Left renal cortex interstitium (tissue), 4 donors: ENCODE measurements at places on chromosomes 16 and 17.

GRCh38 chr16:53827741-53828140 lies 123.8 kb downstream of the FTO start:
- no peak for DNase-seq

DNA sequence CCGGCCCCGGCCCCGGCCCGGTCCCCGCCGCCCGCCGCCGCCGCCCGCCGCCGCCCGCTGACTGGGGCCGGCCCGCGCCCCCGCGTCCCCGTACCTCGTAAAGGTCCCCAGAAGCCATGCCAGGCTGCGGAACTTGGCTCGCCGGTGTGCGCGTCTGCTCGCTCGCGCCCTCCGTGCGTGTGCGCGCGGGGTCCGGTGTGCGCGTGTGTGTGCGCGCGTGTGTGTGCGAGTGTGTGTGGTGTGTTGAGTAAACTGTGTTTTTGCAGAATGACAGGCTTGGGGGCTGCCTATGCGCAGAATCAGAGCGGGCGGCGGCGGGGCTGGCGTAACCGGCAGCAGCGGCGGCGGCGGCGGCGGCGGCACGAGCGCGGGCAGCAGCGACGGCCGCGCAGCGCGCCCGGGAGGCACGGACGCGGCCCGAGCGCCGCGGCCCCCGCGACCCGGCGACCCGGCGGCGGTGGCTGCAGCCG lies 307 bp downstream of the CDYL2 start:
- peak; percentile 38 for DNase-seq

DNA sequence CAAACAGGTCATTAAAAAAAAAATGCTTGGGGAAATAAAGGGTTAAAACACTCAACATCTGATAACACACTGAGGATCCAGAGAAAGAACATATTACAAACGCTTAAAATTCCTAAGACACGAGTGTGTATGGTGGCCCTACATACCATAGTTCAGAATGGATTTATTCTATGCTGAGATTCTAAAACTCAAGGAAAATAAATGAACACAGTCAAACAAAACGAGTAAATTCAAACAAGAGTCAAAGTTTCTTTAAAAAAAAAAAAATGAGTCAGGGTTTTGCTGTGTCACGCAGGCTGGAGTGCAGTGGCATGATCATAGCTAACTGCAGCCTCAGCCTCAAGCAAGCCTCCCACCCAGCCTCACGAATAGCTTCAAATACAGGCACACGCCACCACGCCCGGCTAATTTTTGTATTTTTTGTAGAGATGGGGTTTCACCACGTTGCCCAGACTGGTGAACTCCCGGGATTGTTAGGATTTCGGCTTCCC lies 17.4 kb downstream of the CRK start:
- no peak for DNase-seq

GRCh38 chr16:19210968-19211367 lies 42.9 kb downstream of the SYT17 start:
- no peak for DNase-seq

- DNase-seq: no peak
Measured at GRCh38 chr17:2105663-2106062, 50.8 kb downstream of the HIC1 start.

DNA sequence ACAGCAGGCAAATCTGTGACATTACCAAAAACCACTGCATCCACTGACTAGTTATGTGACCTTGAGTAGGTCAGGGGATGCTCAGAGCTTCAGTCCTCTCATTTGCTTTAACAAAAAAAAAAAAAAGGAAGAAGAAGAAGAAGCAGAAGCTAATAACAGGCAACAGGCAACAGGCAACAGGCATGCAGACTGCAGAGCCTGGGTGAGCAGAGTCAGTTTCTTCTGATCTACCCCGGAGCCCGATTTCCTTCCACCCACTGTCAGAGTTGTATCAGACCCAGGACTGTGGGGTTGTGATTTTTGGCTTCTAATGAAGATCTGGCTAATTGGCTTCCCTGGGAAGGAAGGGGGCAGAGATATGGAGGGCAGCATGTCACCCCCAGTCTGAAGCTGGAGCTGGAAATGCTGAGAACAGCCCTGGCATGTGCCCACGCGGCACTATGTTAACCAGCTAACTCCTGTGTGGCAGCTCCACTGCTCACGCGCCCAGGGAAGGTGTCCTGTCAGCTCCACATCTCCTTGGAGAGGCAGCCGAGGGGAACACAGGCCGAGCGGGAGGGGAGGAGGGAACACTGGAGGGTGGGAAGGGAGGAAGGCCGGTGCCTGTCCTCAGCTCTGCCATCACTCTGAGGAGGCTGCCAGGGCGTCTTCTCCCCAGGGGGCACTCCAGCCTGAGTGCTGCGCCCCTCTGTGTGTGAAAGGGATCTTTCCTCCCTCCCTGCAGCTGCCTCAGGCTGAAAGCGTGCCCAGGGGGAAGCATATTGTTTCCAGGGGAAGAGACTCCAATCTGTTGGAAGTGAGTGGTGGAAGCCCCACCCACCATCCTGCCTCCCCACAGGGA lies 17.6 kb downstream of the SRCIN1 start:
- no peak for DNase-seq

GRCh38 chr17:40509626-40510327 lies 8.4 kb upstream of the TNS4 start:
- no peak for DNase-seq
